ENCODE measurements at places on chromosomes 6 and 20. TPM values are rescaled to one million over a fixed set of nuclear protein-coding genes. Genes with fewer than 3 reads are reported as not detected.

- H3K27ac ChIP-seq, result no peak overlapping the region
- DNase-seq, result no peak
- no peaks in the 10 kb centered on the region for H3K36me3 ChIP-seq
- H3K4me1 ChIP-seq, result peaks cover 34% of the 10 kb centered on the region
- no peaks in the 10 kb centered on the region for H3K27me3 ChIP-seq
- H3K4me3 ChIP-seq, result no peak overlapping the region
Observed at GRCh38 chr6:8080362-8081151, 16.4 kb upstream of the BLOC1S5 start.

- H3K4me3 ChIP-seq, result no peak overlapping the region
- H3K4me1 ChIP-seq, result no peaks in the 10 kb centered on the region
- H3K36me3 ChIP-seq, result no peaks in the 10 kb centered on the region
- H3K27ac ChIP-seq, result no peak overlapping the region
Observed at GRCh38 chr6:23929201-23929600, 196.8 kb upstream of the NRSN1 start.

- no peak for DNase-seq
- H3K36me3 ChIP-seq, result no peaks in the 10 kb centered on the region
- no peak overlapping the region for H3K27ac ChIP-seq
- no peak overlapping the region for H3K4me3 ChIP-seq
Observed at GRCh38 chr6:5167501-5167900, 82.4 kb downstream of the PPP1R3G start.

GRCh38 chr20:4607287-4607713, 114.4 kb upstream of the PRND start:
- H3K27me3 ChIP-seq, result peaks cover 22% of the 10 kb centered on the region
- DNase-seq, result peak; percentile 35
- no peaks in the 10 kb centered on the region for H3K4me1 ChIP-seq

DNA sequence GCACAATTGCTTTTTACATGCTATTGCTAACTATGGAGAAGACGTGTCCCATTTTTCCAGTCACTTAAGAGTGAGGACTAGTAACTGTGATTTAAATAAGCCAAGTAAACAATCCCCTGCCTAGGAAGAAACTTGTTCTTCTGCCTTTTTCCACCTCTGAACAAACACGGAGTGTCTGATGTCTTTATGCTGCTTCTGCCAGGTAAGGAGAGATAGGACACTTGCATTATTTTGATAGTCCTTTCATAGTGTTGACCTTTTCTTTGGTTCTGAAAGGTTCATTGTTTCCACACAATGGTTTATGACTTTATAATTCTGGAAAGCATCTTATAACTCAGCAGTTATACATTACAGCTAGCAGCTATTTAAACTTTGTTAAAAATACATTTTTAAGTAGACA, 8.4 kb downstream of the LRP11 start:
- no peaks in the 10 kb centered on the region for H3K4me1 ChIP-seq
- no peak overlapping the region for H3K27ac ChIP-seq
- no peak overlapping the region for H3K4me3 ChIP-seq
- no peak for DNase-seq

OLIG3 gene
- total RNA-seq, result not detected

- H3K4me3 ChIP-seq, result no peak overlapping the region
- H3K4me1 ChIP-seq, result no peaks in the 10 kb centered on the region
- H3K27ac ChIP-seq, result no peak overlapping the region
- no peaks in the 10 kb centered on the region for H3K36me3 ChIP-seq
Observed at GRCh38 chr6:95081231-95081630, 496.1 kb upstream of the MANEA start.

DNA sequence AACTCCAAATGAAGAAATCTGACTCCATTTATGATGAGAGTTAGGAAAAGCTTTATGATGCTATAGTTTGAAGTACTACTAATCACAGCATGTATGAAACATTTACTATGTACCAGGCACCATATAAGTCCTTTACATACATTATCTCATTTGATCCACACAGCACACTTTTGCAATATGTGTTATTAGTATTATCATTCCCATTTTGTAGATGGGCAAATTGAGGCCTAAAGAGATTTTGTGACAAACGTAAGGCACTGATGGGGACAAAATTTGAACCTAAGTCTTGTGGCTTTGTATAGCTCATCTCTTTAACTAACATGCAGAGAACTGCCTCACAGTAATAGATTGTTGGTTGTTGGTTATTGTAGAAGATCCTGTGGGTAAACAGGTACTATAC, 14.2 kb upstream of the TNFRSF21 start:
- DNase-seq, result no peak
- H3K27ac ChIP-seq, result no peak overlapping the region
- H3K27me3 ChIP-seq, result no peaks in the 10 kb centered on the region
- H3K36me3 ChIP-seq, result no peaks in the 10 kb centered on the region
- no peak overlapping the region for H3K4me3 ChIP-seq

DNA sequence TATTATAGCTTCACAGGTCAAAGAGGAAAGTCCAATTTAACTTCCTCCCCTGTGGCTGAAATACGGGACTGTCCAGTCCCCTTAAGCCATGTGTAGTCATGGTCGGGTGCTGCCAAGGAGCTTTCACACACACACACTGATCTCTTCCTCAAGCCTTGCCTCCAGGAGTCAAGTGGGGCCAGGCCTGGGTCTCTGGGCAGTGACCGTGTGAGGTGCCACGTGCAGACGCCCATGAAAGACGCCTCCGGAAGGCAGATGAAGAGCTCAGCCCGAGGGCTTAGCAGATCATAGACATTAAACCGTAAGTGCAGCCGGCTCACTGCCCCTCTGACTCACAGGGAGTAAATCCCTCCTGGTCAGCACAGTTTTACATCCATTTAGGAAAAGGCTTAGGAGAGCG, 4.2 kb downstream of the GABRR2 start:
- H3K36me3 ChIP-seq, result no peaks in the 10 kb centered on the region
- no peaks in the 10 kb centered on the region for H3K27me3 ChIP-seq
- no peak overlapping the region for H3K4me3 ChIP-seq
- H3K27ac ChIP-seq, result no peak overlapping the region
- no peak for DNase-seq
- peaks cover 18% of the 10 kb centered on the region for H3K4me1 ChIP-seq

ZBTB22 gene
- total RNA-seq, result 18.8 TPM

PPP1R16B gene
- 13.1 TPM for total RNA-seq

Measured in adrenal gland (tissue), 19 donors.